Activated CD4-positive, CD25-positive, alpha-beta regulatory T cell treated with anti-CD3 and anti-CD28 coated beads, Interleukin-2, amount 50 U/mL, for 72 hours (primary cell): ENCODE measurements at places on chromosomes 12 and 14.

GRCh38 chr14:47390831-47391504 is 284.4 kb downstream of the MDGA2 start:
- no peak for DNase-seq

DNA sequence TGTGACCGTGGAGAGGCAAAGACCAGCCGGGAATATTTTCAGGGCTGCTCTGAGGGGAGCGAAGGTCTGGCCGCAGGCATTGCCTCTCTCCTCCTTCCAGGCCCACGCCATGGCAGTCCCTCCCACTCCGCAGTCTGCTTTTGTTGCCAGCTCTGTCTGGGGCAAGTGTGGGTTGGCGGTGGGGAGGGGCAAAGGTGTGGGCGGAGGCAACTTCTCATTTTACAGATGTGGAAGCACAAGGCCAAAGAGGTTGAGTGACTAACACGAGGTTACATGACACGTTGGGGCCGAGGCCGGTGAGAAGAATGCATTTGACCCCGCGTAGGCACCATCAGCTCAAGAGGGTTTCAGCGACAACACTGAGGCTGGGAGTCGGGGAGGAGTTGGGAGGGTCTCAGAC is 6.1 kb upstream of the FAIM2 start:
- DNase-seq: no peak

DNA sequence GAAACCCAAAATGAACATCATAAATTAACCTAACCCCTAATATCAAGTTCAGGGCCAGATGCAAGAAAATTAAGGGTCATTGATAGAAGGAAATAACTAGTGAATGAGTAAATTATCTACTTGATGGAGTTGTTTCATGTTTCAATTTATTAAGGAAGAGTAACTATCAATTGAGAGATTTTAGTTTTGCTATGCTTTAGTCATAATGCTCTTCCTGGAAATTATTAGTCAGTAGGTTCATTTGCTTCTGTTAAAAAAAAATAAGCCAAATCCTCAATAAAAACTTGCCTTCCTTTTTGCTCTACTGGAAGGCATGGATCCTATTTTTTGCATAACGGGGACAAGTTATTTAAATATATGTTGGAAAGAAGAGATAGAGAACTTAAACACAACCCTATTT is 59.0 kb upstream of the HIF1A start:
- DNase-seq: no peak

DNA sequence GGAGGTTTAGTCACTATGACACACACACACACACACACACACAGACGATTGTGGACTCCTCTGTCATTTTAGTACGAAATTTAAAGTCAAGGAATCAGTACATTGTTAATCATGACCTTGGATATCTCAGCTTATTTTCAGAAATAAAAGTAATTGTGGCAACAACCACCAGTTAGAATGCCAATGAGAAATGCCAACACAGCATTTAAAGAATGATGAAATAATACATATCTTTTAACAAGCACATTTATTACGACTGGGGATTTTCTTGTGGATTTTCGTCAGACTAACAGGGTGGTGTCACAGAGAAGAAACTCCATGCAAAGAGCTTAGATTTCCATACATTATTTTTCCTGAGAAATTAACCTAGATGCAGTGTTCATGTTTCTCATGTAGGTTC is 1289.4 kb downstream of the AACS start:
- no peak for DNase-seq

DNA sequence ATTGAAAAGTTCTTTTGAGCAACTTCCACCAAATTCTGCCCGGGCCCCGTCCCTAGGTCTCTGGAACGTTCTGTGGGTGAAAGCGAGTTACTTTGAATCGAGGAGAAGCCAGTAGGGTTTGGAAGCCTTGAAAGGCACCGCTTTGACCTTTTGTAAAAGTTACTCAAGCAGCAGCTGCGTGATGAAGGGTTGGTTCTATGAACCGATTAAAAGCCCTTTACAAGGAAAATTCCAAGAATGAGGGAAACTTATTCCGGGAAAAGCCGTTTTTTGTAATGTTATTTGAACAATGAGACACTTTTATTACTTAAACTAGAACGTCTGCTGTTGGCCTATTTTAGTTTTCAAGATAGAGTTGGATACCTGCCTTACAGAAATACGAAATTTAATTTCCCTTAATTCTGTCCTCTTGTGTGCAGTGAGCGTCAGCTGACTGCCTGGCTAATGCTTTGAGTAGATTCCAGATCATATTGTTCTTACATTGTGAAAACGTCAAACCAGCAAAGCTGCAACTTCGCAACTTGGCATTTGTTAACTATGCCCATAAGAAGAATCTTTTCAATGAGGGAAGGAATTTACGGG is 906 bp downstream of the LARP4 start:
- DNase-seq: no peak

DNA sequence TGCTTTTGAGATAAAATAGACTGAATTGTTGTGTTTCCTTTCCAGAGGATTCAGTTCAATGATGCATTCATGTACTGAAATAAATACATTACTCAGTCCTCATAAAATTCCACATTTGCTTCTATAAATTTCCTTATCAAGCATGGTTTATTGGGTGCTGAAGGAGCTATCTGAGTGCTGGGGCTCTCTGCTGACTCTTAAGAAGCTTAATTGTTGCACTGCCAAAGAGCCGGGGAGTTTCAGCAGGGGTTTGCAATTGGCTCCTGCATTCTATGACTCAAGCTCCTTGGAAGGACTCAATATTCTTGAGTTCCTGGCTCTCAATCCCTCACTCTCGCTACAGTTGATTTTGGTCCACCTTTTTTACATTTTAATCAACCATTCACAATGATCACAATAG is 69.8 kb upstream of the PYGL start:
- no peak for DNase-seq

- DNase-seq: no peak
These were observed 147.8 kb upstream of the KRR1 start for GRCh38 chr12:75658901-75659823.

- DNase-seq: no peak
These were observed 334.3 kb upstream of the OR4E1 start for GRCh38 chr14:22007784-22008412.

DNA sequence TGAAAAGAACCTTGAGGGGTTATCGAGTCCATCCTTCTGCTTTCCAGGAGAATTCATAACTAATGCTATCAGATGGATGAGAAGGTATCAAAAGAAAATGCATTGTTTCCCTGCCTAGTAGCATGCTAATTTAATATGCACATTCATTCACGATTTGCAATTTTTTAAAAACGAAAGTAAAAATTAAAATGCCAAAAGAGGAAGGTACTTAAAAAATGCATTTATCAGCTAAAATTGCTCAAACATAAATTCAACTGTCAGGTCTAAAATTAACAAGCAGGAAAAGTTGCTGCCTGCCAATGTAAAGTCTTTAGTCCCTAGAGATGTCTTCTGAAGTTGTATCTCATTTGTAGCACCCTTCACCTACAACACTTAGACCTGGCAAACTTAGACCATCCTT is 7.9 kb downstream of the ATF7 start:
- DNase-seq: no peak

- no peak for DNase-seq
These were observed 282.0 kb downstream of the ERC1 start for GRCh38 chr12:1273051-1273450.
